ENCODE measurements at places on chromosomes 1 and 21.

GRCh38 chr1:29309075-29309474, 72.8 kb downstream of the PTPRU start:
- no peak for DNase-seq

GRCh38 chr1:219523411-219523810, 89.5 kb downstream of the ZC3H11B start:
- DNase-seq, result no peak

DNA sequence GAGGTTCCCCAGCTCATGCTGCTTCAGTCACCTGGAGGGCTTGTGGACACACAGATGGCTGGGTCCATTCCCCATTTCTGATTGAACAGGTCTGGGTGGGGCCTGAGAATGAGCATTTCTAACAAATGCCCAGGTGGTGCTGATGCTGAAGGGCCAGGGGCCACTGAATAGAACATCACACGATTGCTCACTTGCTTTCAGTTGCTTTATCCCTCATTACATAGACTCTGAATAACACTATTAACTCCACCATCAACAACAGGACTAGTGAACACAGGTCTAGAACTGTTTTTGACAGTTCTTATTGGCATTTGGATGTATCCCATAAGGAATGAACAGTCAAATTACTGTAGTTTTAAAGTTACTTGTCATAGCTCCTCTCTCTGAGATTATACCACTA, 12.1 kb downstream of the TRAPPC10 start:
- DNase-seq, result no peak

DNA sequence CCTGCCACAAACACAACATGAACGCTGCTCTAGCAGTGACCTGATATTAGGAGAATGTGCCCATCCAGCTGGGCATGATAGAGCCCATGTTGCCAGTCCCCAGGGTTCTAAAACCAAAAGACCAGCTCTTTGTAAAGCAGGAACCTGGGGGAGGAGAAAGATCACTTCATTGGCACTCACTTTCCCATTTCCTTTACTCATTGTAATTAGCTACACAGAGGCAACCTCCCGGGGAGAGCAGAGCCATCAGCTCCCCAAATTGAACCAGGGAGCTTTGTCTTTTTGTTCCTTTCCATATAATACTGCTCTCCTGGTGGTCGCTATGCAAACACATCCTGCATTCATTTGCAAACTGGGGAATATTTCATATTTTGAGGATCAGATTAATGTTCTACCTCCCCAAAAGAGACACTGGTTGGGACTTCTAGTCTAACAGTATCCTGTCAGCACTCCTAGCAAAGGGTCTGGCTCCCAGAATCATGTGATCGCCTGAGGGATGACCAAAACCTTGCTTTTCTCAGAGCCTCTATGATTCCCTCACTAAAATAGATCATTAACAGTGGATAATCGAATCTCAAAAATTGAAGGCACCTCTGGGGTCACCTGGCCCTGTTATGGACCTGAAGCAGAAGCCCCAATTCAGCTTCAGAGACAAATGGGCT, 76.7 kb upstream of the CD1D start:
- DNase-seq, result no peak

DNA sequence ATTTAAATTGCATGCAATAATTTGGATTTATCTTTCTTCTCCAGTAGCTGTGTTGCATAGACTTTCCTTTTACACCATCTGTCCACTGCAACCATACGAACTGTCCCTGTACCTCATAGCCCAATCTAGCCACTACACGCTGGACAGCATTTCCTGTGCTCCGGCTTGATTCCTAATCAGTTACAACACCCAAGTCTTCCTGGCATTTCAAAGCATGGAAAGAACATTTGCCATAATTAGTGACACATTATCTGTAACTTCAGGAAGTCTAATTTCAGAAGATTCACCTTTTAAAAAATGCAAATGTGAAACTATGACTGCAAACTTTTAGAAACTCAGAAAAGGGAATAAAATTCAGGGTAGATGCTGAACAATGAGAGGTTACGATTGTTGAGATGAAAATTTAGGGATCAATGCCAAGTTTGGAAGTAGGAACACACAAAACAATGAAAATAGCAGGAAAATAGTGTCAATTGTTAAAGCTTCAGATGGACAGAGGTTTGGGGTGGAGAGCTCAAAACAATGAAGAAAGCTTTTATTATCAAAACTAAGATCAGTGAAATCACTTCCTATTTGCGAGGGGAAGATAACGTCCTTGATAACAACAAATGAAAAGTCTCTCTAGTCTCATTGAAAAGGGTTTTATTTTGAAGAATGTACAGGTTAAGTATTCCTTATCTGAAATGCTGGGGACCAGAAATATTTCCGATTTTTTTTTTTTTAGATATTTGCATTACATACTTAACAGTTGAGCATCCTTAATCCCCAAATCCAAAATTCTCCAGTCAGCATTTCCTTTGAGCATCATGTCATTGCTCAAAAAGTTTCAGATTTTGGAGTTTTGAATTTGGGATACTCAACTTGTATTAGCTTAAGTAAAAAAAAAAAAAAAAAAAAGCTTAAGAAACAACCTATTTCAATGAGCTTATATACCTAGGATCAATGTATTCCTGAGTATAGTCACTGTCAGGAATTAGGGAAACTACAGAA, 107.3 kb downstream of the FNBP1L start:
- DNase-seq, result no peak

- DNase-seq, result no peak
These were observed 332.5 kb downstream of the AMY1C start for GRCh38 chr1:104082221-104082620.

GRCh38 chr1:67535474-67535873, 105.3 kb upstream of the SERBP1 start:
- no peak for DNase-seq

DNA sequence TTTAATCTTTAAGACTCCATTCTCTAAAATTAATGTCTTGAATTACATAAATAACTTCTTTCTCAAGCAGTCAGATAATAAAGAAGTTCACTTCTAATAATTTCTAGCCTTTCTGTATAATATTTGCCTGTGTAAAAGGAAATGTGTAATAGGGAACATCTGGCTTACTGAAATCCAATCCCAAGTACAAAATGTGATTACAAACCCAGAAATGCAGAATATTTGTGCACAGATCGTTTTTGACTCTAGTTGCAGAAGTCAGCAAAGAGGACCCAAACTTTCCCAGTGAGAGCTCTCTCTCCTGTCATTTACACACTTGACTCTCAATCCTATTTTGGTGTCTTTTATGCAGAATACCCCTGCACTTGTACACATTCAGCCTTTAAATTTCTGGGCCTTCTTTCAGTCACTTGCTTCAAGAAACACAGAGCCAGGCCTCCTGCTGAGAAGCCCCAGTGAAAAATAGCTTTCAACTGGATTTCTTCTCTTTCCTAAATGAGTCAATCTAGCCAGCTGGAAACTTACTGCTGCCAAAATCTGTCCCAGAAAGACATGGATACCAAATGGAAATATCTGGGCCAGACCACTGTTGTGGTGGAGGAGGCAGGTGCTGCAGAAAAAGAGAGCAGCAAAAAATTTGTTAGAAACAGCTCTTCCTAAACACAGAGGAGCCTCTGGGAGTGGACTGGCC, 68.5 kb upstream of the ADAM30 start:
- DNase-seq, result no peak

DNA sequence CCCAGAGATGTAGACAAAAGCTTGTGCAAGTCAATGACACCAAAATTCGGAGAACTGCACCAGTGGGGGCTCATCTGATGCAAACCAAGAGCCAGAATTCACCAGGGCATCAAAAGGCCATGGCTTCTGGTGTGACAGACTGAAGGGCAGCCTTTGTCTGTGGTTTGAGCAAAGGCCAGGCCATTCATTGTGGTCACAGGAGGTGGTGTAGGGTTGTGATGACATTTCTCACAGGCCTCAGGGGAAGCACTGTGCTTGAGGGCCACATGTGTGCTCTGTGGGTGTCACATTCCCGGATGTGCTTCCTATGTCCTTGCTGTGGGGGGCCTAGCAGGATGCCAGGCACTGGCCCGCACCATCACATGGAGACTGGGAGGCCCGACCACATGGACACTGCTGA, 22.5 kb upstream of the KCNE1 start:
- no peak for DNase-seq

GRCh38 chr1:2643414-2644077, 10.7 kb upstream of the MMEL1 start:
- no peak for DNase-seq

- peak; percentile 91 for DNase-seq
These were observed 32.1 kb downstream of the TGFB2 start for GRCh38 chr1:218377143-218377660.

DNA sequence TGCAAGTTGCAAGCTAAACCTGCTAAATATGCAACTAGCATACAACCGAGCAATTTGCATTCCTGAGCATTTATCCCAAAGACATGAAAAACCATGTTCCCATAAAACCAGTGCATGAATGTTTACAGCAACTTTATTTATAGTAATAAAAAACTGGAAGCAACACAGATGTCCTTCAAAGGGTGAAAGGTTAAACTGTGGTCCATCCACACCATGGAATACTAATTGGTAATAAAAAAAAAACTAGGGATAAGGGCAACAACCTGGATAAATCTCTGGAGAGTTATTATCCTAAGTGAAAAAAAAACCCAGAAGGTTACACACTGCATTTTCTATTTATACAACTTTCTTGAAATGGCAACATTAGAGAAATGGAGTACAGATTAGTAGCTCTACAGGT, 474.1 kb downstream of the SMYD3 start:
- DNase-seq, result no peak

DNA sequence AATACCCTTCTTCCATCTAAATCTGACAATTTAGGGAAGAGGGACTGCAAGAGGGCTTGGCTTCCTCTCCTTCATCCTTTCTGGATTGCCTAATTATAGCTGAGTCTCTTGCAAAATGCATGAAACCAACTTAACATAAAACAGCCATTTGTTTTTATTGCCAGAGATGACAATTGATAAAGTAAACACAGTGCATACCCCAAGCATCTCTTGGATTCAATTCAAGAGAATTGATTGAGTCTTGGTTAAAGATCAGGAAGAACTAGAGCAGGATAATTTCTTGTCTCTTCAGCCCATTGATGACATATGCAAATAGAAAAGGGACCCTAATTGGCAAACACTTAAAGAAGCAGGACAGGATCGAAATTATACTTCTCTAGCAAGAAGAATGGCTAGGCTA, 617.1 kb upstream of the PTBP2 start:
- DNase-seq, result no peak

DNA sequence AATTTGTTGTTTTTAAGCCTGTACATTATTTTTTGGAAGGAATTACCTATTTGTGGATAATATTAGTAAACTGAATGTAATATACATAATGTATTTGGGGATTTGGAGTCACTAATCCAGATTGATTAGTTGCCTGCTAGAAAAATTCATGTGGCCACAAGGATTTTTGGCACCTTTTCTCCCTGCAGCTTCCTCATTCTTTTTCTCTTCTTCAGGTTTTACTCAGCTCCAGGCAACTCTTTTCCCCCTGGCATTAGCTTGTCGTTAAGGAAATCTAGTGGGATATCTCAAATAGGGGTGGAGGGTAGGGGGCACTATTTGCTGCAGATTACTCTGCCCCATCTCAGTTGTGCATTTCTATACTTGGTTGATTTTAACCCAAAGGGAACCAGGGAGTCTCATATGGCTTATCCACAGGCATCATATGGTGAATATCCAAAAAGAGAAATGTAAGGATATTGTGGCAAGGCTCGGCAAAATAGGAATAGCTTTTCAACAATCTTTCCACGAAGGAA, 203.1 kb downstream of the NFIA start:
- no peak for DNase-seq

DNA sequence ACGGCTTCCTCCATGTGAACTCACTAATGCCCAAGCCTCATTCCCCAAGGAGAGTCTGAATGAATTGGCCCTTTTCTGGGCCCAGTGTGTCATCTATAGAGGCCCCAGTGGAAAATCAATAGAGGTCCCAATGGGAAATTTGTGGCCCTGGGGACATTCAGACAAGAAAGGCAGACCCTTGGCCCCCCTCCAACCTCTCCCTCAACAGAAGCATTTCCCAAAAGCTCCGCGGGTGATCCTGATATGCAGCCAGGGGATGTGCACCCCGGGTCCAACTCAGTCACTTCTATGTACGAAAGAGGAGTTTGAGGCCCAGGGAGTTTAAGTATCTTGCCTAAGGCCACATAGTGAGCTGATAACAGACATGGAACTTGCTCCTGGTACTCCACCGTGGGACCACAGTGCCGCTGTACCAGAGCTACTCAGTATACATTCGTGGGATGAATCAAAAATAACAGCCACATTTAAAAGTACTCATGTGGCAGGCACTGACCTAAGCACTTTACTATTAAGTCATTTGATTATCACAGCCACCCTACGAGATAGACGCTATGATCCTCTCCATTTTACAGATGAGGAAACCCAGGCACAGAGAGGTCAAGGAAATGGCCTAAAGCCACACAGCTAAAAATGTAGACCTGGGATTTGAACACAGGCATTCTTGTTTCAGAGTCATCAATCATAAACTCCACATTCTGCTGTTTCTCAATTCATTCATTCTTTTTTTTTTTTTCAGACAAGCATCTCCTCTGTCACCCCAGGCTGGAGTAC, 8.5 kb downstream of the EPHA2 start:
- DNase-seq, result no peak

DNA sequence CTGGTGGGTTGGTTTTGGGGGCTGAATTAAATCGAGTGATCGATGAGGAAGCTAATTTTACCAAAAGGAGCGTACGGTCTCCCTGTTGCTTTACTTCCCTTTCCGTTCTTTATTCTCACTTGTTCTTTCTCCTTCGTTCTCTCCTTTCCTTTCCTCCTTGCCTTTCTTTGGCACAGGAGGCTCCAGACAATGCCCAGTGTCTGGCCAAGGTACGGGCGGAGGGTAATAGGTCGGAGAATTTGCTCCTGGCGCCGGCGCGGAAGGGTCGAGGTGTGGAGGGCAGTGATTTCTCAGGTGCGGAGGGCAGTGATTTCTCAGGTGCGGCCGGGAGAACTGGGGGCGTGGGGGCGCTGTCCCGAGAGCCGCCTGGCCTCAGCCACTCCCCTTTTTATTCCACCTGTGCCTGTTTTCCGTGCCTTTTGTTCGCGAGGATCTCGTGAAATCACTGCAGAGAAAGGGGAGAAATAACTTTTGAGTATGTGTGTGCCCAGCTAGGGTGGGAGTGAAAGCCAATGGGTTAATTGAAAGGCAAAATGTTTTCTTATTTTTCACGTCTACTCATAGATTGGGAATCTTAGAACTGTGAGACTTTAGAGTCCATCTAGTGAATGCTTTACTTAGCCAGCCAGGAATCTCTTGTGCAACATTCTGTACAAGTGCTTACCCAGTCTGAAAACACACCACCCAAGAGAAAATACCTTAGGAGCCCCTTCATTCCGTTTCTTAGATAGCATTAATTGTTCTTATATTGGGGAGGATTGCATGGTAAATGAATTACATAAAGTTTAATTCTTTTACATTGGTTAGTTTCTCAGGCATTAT, 1.3 kb downstream of the FNBP1L start:
- DNase-seq, result peak; percentile 77

Measured in epithelial cell of proximal tubule (primary cell).